ENCODE measurements at places on chromosomes 1 and 21. TPM values are rescaled to one million over a fixed set of nuclear protein-coding genes. Genes with fewer than 3 reads are reported as not detected.

Gene NEGR1
- not detected for total RNA-seq

Gene TBX15
- not detected for total RNA-seq

Gene DNMT3L
- 0.09 TPM for total RNA-seq

Gene SASS6
- total RNA-seq = 3.4 TPM

Gene MYOC
- total RNA-seq = not detected

Gene KDM5B
- 15.4 TPM for total RNA-seq

Gene CCDC181
- 0.11 TPM for total RNA-seq

Gene IL19
- total RNA-seq = 0.11 TPM

Gene TTC39A
- total RNA-seq = 2.9 TPM

Gene FAM72D
- total RNA-seq = 4.5 TPM

Gene HSD3B2
- not detected for total RNA-seq

Gene SPOCD1
- 3.8 TPM for total RNA-seq

Gene LRRC8B
- total RNA-seq = 3.3 TPM

Gene PIGC
- 38.2 TPM for total RNA-seq

Gene KLF17
- total RNA-seq = 0.50 TPM

Gene ABCA4
- 0.09 TPM for total RNA-seq

Gene UTS2
- total RNA-seq = not detected

Gene OR2T11
- not detected for total RNA-seq

Gene FMOD
- total RNA-seq = not detected

Gene TESK2
- 0.16 TPM for total RNA-seq

Gene PRKAA2
- total RNA-seq = 1.5 TPM

Gene SERINC2
- total RNA-seq = 29.7 TPM

Gene SLC22A15
- 0.58 TPM for total RNA-seq

Gene VSIG8
- total RNA-seq = not detected

Gene CHRM3
- total RNA-seq = 0.09 TPM

Gene DEGS1
- total RNA-seq = 138 TPM

Gene PLPPR4
- not detected for total RNA-seq

Gene CFHR1
- not detected for total RNA-seq

Gene CFHR2
- total RNA-seq = not detected

Gene GBP6
- total RNA-seq = not detected

Gene TGFB2
- total RNA-seq = 8.6 TPM

Gene SH2D5
- 12.2 TPM for total RNA-seq

Gene KCNE2
- total RNA-seq = not detected

Gene CHI3L2
- total RNA-seq = 0.49 TPM

All from A549 treated with AZD2906 at 1 μM for 4 hours (cell line).